ENCODE measurements at places on chromosomes 5 and 9. TPM values are rescaled to one million over a fixed set of nuclear protein-coding genes. Genes with fewer than 3 reads are reported as not detected.

The RANBP3L gene
- not detected for total RNA-seq

DNA sequence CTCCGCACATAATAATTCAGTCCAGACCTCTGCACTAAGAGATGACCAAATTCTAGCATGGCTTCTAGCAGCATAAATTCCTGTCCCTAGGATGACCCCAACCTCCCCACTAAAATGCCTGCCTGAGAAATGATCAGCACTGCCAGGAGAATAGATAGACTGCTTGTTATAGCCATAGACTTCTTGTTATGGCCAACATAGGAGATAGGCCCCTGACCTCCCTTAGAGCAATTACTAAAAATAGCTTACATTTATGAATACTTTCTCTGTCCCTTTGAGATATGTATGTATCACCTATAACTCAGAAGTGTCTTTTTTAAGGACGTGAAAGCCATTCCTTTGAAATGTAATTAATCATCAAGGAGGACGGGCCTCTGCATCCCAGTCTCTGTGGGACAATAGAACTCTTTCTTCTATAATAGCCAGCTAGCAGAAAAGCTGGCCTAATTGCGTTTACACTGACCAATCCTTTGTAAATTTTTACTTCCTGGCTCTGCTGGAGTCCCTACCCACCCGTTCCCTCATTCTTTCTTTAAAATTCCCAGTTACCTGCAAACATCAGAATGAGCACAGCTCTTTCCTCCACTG, 1002.7 kb downstream of the CDH18 start:
- no peak for DNase-seq

DNA sequence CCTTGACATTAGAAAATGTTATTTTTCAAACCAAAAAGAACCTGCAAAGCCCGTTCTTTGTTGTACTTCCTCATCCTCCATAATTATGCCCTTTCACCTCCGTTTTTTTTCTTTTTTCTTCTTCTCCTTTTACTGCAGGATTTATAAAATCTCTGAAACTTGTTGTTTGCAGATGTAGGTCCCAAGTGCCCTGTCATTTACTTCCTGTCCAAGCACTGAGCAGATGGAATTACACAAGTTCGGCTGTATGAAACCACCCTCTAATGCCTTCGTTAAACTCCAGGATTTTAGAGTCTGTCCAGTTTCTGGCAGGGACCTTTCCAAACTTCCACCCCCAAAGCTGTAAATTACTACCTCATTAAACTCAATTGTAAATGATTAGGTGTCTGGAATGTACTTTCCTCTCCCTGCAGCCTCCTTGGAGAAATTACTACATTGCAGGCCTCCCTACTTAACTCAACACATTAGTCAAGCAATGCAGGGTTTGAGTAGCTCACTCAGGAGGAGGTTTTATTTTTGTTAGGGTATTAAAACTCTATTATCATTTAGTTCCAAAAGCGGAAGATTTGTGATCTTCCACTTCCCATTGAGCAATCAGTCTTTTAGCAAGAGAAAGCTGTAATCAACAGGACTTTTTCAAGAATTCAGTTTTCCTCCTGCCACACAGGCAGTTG, 125.6 kb upstream of the LPAR1 start:
- no peak for DNase-seq

GRCh38 chr9:128142061-128142460, 7.2 kb upstream of the LCN2 start:
- DNase-seq, result no peak

The SPATA31D4 gene
- not detected for total RNA-seq

GRCh38 chr5:1484730-1485578, 38.8 kb downstream of the LPCAT1 start:
- DNase-seq, result no peak

The PKD2L2 gene
- not detected for total RNA-seq

DNA sequence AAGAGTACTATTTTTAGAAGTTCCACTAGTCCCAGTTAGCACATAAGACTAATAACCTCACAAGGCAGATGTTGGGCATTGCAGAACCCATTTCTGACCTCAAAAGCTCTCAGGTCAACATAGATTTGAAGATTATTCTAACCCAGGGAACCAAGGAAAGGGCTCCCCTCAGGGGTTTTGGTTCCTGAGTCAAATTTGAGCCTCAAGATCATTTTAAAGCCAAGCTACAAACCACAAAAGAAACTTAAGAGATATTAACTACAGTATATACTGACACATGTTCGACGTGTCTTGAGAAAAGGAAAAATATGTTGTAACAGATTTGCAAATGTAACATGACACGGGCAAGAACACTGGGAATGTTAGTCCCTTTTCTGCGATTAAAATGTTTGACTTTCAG, 88.6 kb downstream of the GNAQ start:
- no peak for DNase-seq

DNA sequence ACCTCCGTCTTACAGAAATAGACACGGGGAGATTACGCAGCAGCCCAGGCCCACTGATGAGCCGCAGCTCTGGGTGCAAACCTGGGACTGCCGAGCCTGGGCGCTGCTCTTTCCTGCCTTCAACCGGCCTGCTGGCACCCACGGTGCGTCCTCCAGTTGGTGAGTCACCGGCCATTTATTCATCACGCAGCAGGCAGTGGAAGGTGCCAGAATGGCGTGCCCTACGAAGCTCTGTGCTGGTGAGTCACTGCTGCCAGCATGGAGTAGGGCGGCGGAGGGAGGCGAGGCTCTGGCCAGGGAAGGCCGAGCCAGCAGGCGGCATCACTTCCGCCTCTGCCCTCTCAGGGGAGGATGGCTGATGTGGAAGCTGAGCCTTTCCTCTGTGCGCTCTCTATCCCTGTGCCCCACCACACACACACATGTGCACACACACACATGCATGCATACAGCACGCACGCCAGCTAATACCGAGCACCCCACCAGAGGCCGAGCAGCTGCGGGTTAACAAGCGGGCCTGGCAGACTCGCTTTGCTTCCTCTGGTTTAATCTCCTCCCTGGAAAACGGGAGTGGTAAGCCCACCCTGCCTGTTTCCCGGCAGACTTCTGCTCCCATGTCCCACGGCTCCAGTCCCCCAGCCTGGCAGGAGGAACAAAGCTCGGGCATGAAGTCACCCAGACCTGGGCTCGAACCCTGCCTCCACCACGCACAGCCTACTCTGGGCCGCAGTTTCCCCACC, 39.2 kb downstream of the OLFM1 start:
- DNase-seq, result no peak

Data from progenitor cell of endocrine pancreas (in vitro differentiated cells).